Thoracic aorta (tissue), 2 donors: ENCODE measurements at places on chromosomes 12 and 14. TPM values are rescaled to one million over a fixed set of nuclear protein-coding genes. Genes with fewer than 3 reads are reported as not detected.

DNA sequence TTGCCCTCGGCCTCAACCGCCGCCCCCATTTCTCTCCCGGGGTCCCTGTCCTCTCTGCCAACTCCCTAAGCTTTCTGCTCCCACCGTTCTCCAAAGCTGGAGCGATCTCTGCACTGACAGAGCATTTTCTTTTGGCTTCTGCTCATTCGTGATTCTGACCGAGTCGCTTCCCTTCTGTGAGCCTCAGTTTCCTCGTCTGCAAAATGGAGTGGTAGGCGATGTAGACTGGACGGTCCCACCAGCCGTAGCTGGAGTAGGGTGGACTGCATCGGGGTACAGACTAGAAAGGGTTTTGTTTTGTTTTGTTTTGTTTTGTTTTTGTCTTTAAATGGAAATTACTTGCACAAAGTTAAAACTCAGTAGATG is 2.4 kb downstream of the VSX2 start:
- DNase-seq = no peak

GRCh38 chr14:59961518-59962062 is 41.6 kb downstream of the LRRC9 start:
- DNase-seq = no peak

DNA sequence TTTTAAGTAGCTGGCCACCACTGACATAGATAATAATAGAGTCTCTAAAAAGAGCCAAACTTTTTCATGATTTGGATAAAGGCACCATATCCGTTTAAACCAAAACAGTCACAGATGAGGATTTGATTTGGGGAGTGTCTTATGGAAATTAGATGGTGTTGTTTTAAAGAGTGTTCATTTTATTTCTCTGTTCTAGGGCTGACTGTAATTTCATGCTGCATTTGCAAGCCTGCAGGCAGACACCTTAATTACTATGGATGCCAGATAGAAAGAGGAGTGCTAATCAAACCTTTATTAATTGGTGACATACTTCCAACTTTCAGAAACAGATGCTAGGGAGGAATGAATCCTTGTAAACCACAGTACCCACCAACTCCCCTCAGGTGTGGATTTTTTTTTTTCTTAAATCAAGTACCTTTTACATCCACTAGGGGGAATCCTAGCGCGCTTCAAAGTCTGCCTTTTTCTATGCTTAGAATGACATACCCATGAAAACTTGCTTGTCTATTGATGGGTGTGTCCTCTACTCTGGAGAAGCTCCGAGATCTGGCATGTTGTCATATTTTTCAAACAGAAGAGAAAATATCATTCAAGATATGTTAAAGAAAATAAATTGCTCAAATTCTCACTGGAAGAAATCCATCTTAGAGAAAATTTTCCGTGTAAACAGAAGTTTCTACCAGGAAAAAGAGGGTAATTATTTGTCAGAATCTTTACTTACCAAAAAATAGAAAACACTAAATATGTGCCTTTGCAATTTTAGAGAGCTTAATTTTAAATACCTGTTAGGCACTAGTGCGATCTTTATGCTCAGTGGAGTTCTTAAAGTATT is 14.2 kb upstream of the PLXNC1 start:
- no peak for DNase-seq

MSRB3 gene
- total RNA-seq = 221 TPM

DNA sequence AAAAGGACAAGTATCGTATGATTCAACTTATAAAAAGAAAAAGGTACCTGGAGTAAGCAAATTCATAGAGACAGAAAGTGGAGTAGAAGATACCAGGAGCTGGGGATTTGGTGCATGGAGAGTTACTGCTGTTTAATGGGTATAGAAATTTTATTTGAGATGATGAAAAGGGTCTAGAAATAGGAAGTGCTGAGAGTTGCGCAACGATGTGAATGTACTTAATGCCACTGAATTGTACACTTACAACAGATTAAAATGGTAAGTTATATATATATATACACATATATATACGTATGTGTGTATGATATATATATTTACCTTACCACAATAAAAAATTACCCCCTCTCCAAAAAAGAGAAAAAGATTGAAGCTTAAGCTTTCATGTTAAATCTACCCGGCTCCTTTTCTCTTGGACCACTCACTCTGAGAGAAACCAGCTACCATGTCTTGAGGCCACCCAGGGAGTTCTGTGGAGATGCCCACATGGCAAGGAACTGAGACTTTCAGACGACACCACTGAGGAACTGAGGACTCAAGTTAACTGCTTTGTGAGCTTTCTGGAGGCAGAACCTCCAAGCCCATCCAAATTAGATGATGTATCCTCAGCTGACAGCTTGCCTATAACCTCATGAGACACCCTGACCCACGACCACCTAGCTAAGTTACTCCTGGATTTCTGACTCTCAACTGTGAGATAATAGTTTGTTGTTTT is 130.0 kb upstream of the BTG1 start:
- no peak for DNase-seq

GRCh38 chr14:95695913-95696312 is 9.7 kb downstream of the TCL1B start:
- no peak for DNase-seq

GRCh38 chr14:60323199-60323896 is 74.3 kb downstream of the PPM1A start:
- DNase-seq = no peak

DNA sequence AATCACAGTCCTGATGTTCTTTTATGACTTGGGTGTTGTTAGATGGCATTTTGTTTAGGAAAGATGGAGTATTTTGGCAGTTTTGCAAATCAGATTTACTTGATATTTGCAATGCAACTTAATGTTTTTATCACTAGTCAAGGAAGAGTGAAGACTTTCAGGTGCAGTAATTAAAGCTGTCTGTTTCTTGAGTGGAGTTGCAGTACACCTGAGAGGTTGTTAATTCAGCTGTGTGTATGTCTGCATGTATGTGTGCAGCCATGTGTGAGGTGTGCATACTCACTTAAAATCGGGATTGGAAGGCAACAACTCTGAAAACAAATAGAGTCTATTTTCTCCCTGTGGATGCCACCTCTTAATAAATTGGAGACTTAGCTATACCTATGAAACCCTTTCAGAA is 94.5 kb downstream of the RMST start:
- DNase-seq = no peak

GRCh38 chr12:70245458-70245857 is 2.2 kb downstream of the CNOT2 start:
- DNase-seq = no peak

GRCh38 chr12:8849876-8850275 is 27.5 kb downstream of the A2ML1 start:
- no peak for DNase-seq

DNA sequence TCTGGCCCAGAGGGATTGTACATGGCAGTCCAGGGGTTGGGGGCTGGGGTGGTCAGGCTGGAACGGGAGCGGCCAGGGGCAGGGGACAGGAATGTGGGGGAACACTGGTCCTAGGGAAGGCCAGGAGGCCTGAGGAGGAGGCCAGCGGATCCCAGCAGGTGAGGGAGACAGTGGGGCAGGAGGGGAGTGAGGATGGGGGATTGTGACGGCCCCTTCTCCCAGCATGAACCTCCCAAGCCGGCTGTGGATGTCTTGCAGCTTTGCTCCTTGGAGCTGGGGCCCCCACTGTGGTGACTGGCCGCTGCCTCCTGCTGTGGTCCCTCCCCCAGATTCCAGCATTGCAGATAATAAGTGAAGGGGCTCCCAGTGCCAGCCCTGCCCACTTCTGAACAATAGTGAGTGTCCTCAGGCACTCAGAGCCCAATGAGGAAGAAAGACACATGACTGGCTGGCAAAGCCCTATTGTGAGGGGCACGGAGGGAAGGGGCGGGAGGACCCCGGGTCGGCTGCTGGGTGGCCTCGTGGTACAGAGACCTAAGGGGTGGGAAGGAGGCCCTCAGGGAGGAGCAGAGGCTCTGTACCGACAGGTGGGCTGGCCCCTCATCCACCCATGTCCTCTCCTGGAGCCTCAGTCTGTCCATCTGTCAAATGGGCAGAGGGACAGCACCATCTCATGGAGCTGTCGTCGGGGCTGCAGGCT is 215.0 kb downstream of the KIF26A start:
- no peak for DNase-seq

PNP gene
- 42.4 TPM for total RNA-seq

GRCh38 chr12:54350743-54351142 is 13.5 kb downstream of the GPR84 start:
- no peak for DNase-seq

LIN7A gene
- total RNA-seq = 0.41 TPM

HOXC12 gene
- not detected for total RNA-seq

LRTM2 gene
- total RNA-seq = not detected

PTPRO gene
- 11.9 TPM for total RNA-seq

DNA sequence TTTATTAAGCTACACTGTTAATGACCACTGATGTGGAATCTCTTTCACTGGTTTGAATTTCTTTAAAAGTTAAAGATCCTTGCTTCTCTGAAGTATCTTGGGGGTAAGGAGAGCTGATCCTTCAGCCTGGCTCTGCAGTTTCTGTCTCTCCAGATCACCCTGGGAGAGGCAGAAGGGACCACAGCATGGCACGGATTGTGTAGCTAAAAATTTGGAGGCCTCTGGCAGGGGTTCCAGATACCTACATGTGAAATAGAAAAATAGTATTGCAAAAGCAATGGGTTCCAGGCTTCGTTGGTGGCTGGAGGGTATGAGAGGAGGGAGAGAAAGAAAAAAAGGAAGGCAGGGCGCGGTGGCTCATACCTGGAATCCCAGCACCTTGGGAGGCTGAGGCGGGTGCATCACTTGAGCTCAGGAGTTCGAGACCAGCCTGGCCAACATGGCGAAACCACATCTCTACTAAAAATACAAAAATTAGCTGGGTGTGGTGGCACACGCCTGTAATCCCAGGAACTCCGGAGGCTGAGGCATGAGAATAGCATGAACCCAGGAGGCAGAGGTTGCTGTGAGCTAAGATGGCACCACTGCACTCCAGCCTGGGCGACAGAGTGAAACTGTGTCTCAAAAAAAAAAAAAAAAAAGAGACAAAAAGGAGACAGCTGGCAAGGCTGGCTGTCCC is 3.4 kb downstream of the CHST11 start:
- DNase-seq = no peak

- no peak for DNase-seq
Measured at GRCh38 chr14:100374270-100374669, 51.1 kb downstream of the SLC25A47 start.

GRCh38 chr12:26238341-26239121 is 43.2 kb downstream of the SSPN start:
- DNase-seq = no peak

- no peak for DNase-seq
Measured at GRCh38 chr12:13537623-13538022, 341.1 kb downstream of the EMP1 start.

TMTC1 gene
- 76.3 TPM for total RNA-seq

DNA sequence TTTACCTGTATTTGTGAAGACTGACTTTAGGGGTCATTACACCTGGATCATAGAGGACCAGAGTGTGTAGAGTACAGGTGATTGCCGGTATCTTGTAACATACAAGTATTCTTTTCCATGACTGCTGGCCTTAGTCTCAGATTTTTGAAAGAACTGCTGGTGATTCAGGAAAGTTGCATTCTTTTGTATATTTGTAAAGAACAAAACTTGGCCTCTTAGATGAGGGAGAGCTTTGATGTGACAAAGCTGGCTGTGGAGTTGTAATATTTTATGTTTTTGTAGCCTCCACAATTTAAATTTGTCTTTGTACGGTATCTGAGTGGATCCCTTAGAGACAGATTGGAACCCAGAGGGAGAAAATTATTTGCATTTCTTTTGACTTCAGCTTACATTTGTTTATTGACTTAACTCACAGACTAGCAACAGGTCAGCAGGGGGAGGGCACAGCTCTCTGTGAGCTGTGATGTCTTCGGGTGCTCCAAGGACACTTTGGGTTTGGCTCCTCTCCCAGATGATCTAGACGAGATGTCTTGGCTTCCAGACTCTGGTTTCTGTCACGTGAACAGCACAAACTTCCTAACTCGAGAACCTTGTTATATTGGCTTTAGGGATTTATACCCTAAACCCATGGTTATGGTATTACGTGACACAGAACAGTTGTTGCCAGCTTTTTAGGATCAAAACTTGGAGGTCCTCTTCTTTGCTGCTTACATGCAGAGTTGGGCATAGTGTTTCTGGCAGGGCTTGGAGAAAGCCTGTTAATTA is 65.9 kb downstream of the DAAM1 start:
- DNase-seq = no peak

FUT8 gene
- 22.3 TPM for total RNA-seq

GRCh38 chr12:131511391-131511802 is 199.5 kb upstream of the SFSWAP start:
- DNase-seq = no peak

GRCh38 chr14:58465421-58465820 is 37.9 kb downstream of the KIAA0586 start:
- no peak for DNase-seq

GRCh38 chr14:61145034-61145902 is 135.9 kb downstream of the TMEM30B start:
- DNase-seq = no peak

- DNase-seq = no peak
Measured at GRCh38 chr14:60396718-60397343, 89.0 kb downstream of the C14orf39 start.

DNA sequence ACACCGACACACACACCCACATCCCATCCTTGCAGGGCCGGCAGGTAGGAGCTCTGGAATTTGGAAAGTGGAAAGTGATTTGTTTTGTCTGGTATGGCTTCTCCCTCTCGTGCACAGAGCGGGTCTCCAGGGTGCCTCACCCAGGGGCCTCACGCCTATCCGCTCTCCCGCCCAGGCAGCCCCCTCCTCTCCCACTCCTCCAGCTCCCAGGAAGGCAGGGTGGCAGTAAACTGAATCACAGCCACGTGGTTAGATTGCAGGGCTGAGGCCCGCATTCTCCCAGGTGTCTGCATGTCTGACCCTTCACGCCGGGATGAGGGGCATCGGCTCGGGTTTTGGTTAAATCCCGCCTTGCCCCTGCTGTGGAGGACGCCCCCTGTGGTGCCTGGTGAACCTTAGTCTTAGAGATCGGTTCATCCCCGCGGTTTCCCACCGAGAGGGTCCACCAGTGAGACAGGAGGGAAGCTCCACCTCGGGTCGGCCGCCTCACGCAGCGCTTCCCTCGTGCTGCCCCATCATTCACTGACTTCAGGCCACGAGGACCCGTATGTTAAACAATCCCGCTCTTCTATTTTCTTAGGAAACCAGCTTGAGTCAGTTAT is 64.4 kb downstream of the ADGRD1 start:
- DNase-seq = no peak

DNA sequence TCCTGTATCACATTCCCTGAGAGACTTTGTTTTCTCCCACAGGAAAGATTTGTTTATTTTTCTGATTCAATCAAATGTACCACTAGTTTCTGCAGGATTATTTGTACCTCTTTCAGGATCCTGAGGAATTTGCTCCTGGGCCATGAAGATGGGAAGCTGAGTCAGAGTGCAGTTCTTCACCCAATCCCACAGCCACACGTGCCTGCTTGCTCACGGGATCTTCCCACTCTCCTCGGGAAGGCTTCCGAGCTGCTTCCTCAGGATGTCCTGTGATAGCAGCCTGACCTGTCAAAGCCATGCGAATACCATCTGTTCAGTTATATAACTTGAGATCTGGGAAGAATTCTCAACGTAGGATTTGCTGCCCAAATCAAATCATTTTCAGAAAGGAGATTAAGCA is 41.8 kb upstream of the HIF1A start:
- DNase-seq = no peak

TNFRSF1A gene
- total RNA-seq = 384 TPM

GRCh38 chr14:80536456-80536855 is 325.2 kb upstream of the DIO2 start:
- no peak for DNase-seq

CD27 gene
- total RNA-seq = 4.7 TPM

- no peak for DNase-seq
Measured at GRCh38 chr14:56378475-56378877, 201.1 kb upstream of the TMEM260 start.

MAP1LC3B2 gene
- not detected for total RNA-seq

- no peak for DNase-seq
Measured at GRCh38 chr14:99537399-99537798, 56.2 kb downstream of the CCNK start.

TAS2R31 gene
- total RNA-seq = 9.5 TPM

PPM1A gene
- total RNA-seq = 37.4 TPM
